Mucosa of gallbladder (tissue), 1 donor: ENCODE measurements at places on chromosomes 3 and 15. TPM values are rescaled to one million over a fixed set of nuclear protein-coding genes. Genes with fewer than 3 reads are reported as not detected.

DNA sequence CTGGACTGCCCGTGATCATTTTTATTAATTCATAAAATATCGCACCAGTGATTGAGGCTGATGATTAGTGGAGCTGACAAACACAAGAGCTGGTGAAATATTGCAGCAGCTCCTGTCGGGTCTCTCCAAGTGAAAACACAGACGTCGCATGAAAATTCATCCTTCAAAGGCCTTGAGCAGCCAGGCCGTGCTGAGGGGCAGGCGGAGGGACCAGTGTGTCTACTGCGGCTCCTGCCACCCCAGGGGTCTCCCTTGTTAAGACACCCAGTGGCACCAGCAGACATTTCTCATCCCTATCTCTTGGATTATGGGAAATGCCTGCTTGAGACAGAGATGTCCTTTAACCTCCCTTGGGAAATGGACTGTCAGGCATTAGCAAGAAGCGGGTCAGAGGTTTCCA, 289.4 kb upstream of the TLE3 start:
- no peak for DNase-seq

DNA sequence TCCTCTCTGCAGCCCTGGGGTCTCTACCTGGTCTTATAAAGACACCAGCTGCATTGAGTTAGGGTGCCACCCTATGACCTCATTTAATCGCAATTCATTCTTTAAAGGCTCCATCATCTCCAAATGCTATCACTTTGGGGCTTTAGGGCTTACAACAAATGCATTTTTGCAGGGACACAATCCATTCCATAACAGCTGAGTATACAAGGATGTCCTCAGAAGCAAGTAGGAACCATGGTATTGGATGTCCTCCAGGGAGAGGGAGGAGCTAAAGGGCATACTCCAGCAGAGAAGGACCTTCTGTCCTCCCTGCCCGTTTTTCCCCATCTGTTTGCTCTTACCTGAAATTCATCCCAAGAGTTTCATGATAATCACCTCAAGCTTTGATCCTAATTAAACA, 30.3 kb downstream of the UMPS start:
- peak; percentile 50 for DNase-seq

DNA sequence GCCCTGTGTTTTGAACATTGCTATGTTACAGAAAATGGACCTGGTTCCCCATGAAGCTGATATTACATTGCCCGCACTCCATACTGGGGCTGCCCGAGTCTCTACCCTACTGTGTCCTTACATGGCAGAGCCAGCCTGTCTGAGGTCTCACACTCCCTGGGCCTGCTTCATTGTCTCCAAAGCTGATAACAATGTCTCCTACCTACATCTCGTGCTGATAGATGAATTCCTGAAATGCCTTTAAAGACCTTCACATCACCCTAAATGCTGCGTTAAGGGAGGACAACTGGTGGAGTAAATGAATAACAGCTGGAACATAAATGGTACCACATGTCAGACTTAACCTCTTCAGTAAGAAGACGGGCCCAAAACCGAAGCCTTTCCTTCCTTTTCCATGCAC, 62.9 kb upstream of the PTX3 start:
- no peak for DNase-seq

GRCh38 chr3:123547881-123548519, 36.9 kb downstream of the HACD2 start:
- peak; percentile 15 for DNase-seq

DNA sequence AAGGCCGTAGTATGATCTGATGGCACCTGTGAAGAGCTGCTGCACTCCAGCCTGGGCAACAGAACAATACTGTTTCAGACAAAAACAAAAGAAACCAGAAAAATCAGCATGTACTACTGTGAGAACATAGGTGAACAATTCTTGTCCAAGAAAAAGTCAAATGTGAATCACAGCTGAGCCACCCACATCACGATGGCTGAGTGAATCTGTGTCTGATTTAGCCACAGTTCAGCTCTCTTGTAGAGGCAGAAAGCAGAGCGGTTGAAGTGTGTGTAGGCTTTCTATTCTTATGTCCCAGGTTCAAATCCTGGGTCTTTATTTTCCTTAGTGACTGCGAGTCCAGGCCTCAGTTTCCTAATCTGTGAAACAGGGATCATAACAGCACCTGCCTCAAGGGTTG, 4.4 kb upstream of the FURIN start:
- no peak for DNase-seq

DNA sequence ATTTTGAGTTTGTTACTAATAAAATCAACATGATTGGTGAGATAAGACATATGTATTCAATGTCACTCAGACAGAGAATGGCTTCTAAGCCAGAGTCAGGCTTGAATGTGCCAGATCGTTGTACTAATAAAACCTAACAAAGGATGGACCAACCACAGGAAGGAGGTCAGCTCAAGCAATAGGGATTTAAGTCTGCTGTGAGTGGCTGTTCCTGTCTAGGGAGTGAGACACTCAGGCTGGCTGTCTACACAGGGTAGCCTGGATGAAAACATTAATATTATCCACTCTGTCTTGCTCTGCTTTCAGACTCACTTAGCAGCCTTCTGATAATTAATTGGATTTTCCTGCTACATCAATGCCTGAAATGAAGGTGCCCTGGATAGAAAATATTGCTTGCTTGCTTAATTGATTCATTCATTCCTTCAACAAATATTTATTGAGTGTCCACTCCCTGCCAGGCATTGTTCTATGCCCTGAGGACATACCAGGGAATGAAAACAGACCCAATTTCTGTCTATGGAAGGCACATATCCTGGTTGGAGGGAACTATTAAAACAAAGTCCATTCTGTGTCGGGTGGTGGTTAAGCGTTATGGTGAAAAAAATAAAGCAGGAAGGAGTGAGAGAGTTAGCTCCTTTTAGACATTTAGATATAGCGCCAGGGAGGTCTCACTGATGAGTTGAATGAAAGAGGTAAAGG, 239.4 kb downstream of the CHST2 start:
- DNase-seq = peak; percentile 70

- no peak for DNase-seq
Observed at GRCh38 chr3:31230425-31231223, 302.1 kb upstream of the STT3B start.

DNA sequence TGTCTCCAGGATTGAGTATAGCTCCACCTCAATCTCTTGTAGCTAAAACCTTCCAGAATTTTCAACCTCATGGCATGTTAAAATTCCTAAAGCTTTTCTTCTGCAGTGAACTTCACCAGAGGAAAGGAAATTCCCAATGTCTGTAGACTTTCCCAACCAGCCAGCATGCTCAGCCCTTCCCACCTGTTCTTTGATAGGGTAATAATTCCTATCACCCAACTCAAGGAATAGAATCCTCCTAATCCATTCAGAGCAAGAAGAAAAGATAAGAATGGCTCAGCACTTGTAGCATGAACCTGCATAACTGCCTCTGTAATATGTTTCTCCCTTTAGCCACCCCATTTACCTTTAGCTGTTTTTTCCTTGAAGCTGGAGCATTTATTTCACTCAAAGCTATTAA, 301.8 kb upstream of the GADL1 start:
- DNase-seq = no peak

DNA sequence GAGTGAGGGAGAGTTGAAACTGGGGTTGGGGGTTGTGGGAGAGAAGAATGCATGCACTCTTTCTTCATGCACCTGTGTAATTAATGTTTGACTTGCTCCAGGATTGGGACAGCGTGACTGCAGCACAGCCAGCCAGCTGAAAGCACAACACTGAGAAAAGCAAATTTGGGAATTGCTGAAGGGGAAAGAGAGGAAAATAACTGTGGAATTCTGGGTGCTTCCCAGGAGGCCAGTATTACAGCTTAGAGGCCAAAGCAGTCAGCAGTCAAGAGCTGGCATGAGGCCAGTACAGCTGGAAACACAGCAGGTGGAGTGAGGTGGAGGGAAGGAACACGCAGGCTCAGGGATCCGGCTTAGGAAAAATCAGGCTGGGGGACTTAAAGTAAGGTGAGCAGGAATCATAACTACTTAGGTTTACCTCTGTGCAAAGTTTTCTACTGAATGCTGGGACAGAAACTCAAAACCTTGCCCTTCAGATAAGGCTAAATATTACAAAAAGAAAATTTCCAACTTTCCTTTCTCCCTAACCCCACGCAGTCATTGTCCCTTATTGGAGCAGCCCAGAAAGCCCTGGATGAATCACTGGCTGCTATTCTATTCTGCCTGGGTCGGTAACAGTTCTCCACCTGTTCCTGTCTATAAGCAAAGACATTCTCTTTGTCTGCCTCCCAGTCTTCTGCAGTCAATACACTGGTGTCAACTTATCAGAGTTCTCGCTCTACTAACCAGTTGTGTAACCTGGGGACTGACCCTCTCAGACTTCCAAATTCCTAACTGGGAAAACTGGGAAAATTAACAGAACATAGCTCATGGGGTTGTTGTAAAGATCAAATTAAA, 167.2 kb downstream of the MAGI1 start:
- peak; percentile 45 for DNase-seq

DNA sequence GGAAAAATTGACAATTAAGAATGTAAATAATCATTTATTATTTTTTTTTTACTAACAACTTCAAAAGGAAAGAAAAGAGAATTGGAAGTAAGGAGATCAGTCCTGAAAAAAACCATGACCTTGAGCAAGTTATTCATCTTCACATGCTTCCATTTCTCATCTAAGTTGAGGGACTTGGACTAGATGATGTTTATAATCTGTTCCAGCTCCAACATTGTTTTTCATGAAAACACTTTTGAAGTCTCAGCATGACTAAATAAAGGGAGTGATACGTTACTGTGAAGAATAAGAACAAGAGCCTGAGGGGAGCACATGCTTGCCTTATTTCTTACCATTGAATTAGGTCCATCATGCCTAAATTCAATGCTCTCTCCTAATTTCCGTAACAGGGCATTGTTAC, 95.7 kb downstream of the STRIT1 start:
- DNase-seq = no peak

- DNase-seq = no peak
Observed at GRCh38 chr3:156038869-156039268, 81.5 kb upstream of the KCNAB1 start.

- no peak for DNase-seq
Observed at GRCh38 chr15:63339006-63339766, 42.5 kb downstream of the CA12 start.

- DNase-seq = no peak
Observed at GRCh38 chr15:88606070-88606794, 14.9 kb upstream of the AEN start.

DNA sequence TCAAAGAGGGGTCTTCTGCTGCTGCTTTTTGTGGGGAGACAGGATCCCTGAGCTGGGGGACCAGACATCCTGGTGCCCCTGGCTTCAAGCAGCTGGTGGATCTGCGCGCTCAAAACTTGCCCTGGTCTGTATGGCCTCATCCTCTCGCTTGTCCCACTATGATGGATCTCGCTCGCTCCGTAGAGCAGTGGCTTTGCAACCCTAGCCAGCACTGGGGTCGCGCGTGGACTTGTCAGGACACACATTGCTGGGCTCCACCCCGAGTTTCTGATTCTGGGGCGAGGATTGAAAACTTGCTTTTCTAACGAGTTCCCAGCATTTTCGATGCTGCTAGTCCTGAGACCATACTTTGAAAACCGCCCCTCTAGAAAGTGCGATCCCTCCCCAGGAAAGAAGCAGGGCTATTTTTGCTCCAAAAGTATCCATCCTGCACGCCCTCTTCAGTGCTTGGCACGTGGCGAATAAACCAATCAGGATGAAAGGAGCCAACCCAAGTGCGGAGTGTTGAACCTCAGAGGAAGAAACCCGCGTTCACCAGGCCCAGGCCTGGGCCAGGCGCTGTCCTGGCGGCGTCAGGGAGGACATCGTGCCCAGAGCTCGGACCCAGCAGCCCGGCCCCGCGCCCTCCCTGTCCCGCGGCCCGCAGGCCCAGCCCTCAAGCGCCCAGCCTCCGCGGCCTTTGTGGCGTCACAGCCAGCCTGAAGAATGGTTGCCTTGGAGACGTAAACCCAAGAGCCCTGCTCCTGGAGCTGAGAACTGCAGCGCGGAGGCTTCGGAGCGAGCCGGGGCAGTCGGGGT, at the start of gene CFAP100:
Gene CFAP100 (plus strand): TSS at position 731 of the 798 bp plus-strand sequence. CDS start 1,092 bp downstream, outside the sequence.
- DNase-seq = peak; percentile 24

DNA sequence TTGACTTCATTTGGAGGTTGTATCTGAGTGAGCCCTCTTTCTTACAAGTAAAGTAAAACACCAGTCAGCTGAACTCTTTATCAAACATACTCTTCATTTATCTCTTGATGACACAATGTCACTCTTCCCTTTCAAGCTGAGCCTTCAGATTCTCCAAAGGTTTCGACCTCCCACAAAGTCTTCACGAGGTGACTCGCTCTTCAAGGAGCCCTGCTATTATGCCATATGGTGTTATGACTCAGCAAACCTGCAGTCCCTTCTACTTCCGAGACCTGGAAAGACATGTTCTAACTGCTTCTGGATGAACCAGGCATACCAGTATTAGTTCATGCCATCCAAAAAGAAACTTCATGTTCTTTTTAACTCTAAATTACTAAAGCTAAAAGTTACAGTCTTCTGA, 23.1 kb downstream of the AADAC start:
- DNase-seq = no peak

GRCh38 chr15:99238849-99239248, 10.5 kb downstream of the TTC23 start:
- no peak for DNase-seq

- DNase-seq = peak; percentile 91
Observed at GRCh38 chr3:44712455-44713075, at the start of gene ZNF502. ZNF502 (plus strand) TSS chr3:44712660; CDS start chr3:44720262, 7,602 bp downstream.

DNA sequence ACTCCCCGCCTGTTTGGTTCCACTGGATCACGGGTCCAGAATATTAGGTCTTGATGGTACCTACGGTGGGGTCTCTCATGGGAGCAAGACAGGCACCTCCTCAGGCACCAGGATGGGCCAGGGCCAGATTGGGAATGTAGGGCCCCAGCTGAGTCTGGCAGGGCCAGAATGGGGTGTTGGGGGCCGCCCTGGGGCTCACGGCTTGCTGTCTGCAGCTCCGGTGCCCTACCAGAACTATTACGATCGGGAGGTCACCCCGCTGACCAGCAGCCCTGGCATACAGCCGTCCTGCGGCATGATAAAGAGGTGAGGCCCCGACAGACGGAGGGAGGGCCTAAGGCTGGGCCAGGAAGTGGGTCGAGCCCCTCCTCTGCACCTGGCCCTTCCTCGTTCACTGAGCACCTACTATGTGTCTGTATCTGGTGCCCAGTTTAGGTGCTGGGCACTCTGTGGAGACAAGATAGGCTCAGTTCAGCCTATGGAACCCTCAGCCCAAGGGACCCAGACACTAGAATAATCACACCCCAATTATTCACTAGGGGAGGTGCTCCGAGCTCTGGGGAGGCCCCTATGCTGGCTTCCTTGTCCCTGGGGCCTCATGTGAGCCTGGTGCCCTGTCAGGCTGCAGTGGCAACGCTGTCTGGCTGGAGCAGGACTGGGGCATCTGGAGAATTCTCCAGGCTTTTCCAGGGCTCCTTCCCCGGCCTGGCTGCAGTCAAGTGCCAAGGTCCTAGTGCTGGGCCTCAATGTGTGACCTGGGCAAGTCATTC, 37.9 kb downstream of the PSTPIP1 start:
- DNase-seq = peak; percentile 9

- DNase-seq = no peak
Observed at GRCh38 chr3:124927574-124928045, 6.9 kb downstream of the MUC13 start.

- no peak for DNase-seq
Observed at GRCh38 chr3:66817951-66818557, 180.1 kb upstream of the KBTBD8 start.

- DNase-seq = no peak
Observed at GRCh38 chr15:33125894-33126537, 68.5 kb downstream of the FMN1 start.

GRCh38 chr3:171556148-171556547, 95.9 kb upstream of the TNIK start:
- DNase-seq = no peak

Gene C2CD4A
- 0.17 TPM for total RNA-seq

Gene CKMT1B
- total RNA-seq = 52.7 TPM

Gene CCDC13
- total RNA-seq = 1.4 TPM

Gene PCSK6
- 15.0 TPM for total RNA-seq

Gene SCG3
- total RNA-seq = 0.40 TPM

Gene PLSCR5
- not detected for total RNA-seq

Gene MUC20
- total RNA-seq = 198 TPM

Gene WDR73
- 38.7 TPM for total RNA-seq
